ENCODE measurements at places on chromosomes 12 and 14.

DNA sequence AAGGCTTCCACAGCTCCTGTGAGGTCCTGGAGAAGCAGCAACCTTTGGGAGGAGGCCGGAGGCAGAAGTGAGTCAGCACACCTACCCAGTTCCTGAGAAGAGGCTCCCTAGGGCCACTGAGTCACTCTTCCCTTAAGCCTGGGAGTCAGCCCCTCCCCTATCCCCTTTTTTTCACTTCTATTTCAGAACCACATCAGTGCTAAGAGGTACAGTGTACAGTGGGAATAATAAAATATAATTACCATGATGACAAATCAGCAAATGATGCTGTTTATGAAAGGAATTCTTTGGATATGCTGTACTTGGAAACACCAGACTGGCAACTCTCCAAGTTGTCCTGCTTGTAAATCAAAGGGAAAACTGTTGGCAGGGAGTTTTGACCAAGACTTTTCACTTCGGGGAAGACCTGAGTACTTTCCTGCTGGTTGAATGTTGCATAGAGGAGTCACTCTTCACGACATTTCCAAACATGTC lies 7.8 kb upstream of the TBPL2 start:
- DNase-seq, result no peak

GRCh38 chr12:3771853-3772252 lies 18.9 kb upstream of the CRACR2A start:
- DNase-seq, result no peak

DNA sequence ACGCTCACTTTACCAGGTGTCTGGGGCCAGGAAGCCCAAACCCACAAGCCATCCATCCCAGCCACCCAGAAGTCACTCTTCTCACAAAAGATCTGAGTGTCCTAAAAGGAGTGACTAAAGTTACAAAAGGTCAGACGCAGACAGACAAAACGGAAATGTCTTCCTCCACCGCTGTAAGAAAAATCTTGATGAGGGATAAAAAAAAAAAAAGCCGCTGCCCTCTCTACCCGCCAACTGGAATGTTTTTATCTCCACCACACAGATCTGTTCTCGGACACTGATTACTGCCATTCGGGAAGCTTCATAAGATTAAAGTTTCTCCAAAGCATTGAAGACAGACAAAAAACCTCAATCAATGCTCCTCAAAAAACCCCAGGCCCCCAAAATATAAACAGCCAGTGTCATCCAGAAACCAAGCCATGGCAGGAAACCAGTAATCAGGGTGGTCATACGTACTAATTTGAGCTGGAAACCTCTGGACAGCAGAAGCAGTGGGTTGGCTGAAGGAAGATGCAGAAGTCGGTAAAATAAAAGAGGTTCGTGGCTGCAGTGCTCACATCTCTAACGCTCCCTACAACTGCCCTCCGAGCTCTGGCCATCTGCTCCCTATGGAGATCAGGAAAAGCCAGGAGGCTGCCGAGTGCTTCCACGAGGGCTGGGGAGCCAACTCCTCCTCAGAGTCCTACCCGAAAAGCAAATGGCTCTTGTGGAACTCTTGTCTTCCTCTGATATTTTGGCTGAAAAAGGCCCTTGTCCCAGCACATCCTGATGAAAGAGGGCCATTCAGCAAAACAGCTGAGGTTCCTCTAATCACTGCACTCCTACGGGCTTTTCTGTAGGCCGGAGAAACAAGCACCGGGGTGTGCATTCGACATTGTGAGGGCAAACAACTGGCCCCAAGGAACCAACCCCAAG lies 30.3 kb downstream of the SSH1 start:
- DNase-seq, result no peak

- DNase-seq, result no peak
Measured at GRCh38 chr12:7681535-7681934, 14.0 kb downstream of the GDF3 start.

DNA sequence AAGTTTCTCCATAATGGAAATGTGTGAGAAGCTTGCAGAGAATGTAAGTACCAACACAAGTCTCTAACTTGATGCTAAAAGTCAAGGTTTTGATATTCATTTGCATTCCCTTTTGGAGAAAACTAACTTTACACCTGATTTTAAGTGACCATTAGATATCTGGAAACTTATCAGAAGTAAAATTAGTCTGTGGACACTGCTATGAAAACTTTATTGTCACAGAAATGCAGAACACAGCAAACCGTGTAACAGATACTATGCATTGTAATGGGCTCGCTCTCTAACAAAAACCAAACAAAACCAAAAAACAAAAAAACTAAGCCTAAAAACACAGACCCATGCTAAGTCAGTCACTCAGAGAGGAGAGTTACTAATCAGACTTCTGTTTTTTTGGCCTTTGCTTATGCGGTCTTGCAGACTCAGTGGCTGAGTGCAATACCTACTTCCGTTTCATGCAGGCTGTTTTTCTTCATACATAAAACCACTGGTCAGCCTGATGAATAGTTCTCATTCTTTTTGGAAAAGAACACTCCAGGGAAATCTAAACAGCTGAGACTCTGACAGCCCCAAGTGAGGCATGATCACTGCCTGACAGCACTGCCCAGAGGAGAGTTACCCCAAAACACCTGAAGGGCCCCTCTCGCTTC lies 35.7 kb downstream of the NRDE2 start:
- no peak for DNase-seq

GRCh38 chr12:42716491-42716891 lies 126.9 kb upstream of the PRICKLE1 start:
- no peak for DNase-seq

DNA sequence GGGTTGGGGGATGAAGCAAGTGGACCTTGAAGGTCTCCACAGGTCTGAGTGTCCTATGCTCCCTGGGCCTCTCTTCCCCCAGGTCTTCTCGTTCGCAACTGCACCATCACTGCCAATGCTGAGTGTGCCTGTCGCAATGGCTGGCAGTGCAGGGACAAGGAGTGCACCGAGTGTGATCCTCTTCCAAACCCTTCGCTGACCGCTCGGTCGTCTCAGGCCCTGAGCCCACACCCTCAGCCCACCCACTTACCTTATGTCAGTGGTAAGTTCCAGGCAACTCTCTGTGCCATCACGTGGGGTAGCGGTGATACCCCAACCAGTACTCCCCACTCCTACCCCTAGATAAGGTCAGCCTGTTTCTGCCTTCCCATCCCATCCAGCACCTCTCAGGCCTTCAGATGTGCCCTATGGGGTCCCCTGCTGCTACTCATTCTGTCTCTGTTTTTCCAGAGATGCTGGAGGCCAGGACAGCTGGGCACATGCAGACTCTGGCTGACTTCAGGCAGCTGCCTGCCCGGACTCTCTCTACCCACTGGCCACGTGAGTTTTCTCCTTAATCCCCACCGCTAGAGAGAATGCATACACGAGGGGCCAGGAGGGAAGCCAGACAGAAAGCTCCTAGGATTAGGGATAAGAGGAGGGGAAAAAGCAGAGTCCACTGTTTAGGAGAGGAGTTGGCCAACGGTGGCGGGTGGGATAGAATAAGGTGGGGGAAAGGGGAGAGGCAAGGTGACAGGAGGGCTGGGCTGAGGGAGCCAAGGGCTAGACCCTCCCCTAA lies 1.6 kb upstream of the TAPBPL start:
- no peak for DNase-seq

- no peak for DNase-seq
Measured at GRCh38 chr14:100611811-100612480, 24.7 kb upstream of the BEGAIN start.

- DNase-seq, result no peak
Measured at GRCh38 chr12:56358836-56359532, 923 bp downstream of the STAT2 start.

DNA sequence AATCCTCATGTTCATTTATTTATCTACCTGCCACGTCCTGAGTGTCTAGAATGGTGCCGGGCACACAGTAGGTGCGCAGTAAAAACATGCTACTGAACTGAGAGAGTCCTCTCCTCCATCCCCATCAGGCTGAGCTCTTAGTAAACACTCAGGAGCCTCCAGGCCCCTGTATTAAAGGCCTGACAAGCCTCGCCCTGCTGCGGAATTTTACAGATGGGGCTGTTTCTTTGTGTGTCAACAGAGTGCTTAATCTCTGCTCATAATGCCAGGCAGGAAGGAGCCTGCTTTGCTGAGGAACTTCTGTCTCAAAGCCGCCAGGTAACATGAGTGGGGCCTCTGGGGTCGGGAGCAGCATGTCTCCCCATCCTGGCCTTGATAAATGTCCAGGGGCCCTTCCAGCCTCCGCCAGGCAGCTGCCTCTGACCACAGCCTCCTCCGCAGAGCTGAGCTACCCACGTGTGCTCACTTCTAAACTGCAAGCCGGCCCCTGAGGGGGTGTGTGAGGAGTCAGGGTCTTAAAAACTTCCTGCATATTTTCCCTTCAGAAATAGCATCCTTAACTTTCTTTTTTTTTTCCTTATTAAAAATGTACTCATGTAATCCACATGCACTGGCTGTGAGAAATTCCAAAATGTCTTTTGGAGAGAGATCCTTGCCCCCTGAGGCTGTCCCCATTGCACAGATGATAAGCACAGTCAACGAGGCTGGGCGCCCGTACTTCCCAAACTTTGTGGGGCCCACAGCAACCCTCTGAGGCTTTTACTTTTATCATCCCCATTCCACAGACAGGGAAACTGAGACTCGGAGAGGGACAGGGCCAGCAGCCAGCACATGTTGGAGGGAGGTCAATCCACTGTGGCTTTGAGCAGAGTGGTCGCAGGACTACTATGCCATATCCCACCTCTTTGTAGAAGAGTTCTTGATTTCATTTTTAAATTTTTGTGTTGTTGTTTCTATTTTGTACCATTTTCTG lies 116.0 kb upstream of the NCOR2 start:
- DNase-seq, result no peak

GRCh38 chr12:42564556-42564955 lies 25.0 kb downstream of the PRICKLE1 start:
- no peak for DNase-seq

GRCh38 chr12:27387473-27387872 lies 54.8 kb downstream of the BMAL2 start:
- no peak for DNase-seq

DNA sequence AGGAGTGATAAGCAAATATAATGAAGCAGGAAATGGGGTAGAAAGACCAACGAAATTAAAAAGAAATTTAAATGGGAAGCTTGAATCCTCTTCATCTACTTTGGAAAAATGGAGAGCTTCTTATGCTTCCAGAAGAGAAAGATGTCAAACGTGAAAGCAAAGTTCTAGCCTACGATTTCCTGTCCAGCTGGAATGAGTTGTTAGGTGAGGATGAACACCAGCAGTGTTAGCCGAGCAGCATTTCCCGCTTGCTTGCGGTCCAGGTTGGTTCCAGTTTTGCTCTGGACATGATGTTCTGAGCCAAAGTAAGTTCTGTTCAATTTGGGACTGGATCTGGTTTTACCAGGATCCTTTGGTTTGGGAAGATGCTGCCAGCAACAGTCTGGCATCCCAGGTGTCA lies 78.9 kb downstream of the DACT1 start:
- DNase-seq, result no peak

GRCh38 chr14:104542871-104543830 lies 36.4 kb upstream of the C14orf180 start:
- DNase-seq, result no peak

DNA sequence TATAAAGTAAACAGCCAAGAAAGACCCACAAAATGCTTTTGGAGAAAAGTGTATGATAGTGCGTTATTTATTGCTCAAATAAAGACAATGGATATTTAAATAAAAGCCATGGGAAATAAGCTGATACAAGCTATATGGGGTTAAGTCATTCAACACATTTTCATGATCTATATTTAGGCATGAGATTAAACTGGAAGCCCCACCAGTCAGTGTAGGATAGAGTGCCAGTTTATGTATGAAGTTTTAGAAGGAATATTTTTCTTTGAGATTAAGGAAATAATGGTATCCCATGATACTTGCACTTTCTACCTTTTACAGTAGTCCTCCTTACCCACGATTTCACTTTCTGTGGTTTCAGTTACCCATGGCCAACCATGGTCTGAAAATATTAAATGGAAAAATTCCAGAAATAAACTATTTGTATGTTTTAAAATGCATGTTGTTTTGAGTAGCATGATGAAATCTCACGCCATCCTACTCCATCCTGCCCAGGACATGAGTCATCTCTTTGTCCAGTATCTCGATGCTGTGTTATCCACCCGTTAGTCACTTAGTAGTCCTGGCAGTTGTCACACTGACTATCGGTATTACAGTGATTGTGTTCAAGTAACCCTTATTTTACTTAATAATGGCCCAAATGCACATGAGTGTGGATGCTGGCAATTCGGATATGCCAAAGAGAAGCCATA lies 22.3 kb downstream of the SYT1 start:
- DNase-seq, result no peak

DNA sequence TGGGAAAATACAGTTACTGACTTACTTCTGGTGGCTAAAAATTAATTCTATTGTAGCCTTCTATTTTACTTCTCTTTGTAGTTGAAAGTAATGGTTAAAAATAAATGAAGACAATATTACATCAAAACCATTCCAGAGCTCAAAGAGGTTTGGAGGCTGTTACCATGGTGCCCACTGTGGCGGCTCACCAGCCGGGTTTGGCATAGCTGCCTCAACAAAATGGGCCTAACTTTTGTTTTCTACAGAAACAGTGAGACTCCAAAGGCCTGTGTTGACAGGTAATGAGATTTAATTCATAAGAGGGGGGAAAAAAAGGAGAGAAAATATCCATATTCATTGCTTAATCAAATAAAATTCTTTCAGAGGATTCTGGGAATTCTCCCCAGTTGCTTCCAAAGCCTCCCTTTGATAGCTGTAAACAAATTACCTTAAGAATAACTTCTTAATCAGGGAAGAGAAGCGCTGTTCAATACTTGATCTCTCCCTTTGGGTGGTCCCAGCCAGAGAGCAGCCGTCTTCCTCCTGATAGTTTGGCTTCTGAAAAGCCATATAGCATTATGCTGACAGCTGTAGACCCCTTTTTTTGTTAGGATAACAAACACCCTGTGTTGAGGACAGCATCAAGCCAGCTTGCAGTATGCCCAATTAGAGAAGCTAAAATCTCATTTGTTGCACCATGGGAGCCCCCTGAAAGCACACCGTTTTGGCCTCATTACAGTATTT lies 266.8 kb downstream of the NEDD1 start:
- no peak for DNase-seq

- no peak for DNase-seq
Measured at GRCh38 chr14:23381871-23382270, 5.0 kb downstream of the CMTM5 start.

- DNase-seq, result no peak
Measured at GRCh38 chr14:105993814-105994213, 467.4 kb downstream of the TMEM121 start.

- DNase-seq, result no peak
Measured at GRCh38 chr12:31246470-31246850, 79.5 kb downstream of the SINHCAF start.

- DNase-seq, result no peak
Measured at GRCh38 chr12:113072136-113072535, 15.6 kb downstream of the DTX1 start.

- no peak for DNase-seq
Measured at GRCh38 chr14:52310541-52310940, 3.6 kb upstream of the PTGER2 start.

Data from activated T-helper 9 cell treated with anti-CD3 and anti-CD28 coated beads, Interleukin-2, amount 50 U/mL, for 16 hours (primary cell).